T-helper 17 cell (primary cell): ENCODE measurements at places on chromosomes 5 and 9. TPM values are rescaled to one million over a fixed set of nuclear protein-coding genes. Genes with fewer than 3 reads are reported as not detected.

GRCh38 chr9:120846251-120846889, 3.6 kb upstream of the PSMD5 start:
- H3K27ac ChIP-seq = peak overlapping the region; percentile 100
- H3K4me3 ChIP-seq = peak overlapping the region; percentile 70
- peaks cover 7% of the 10 kb centered on the region for H3K36me3 ChIP-seq
- peaks cover 60% of the 10 kb centered on the region for H3K4me1 ChIP-seq
- DNase-seq = no peak
- no peaks in the 10 kb centered on the region for H3K27me3 ChIP-seq

DNA sequence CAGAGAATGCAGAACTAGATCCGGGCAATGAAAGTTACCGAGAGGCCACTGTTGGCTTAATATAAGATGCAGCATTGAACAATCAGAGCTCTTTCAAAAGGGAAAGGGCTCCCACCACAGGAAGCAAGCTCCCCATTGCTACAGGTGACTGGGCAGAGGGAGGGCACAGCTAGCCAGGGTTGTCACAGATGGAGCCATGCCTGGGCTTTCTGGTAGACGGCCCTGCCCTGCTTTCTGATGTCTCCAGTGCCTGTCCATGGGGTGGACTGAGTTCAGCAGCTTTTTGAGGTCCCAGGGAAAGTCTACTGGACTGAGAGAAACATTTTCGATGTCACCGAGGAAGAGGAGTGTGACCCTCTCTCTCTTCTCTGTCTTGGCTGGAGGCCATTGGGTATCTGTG, 14.1 kb downstream of the RGS3 start:
- no peak overlapping the region for H3K4me3 ChIP-seq
- H3K27ac ChIP-seq = no peak overlapping the region
- peaks cover 4% of the 10 kb centered on the region for H3K27me3 ChIP-seq

GRCh38 chr9:99947395-99947794, 40.9 kb downstream of the STX17 start:
- no peaks in the 10 kb centered on the region for H3K36me3 ChIP-seq
- H3K27me3 ChIP-seq = no peaks in the 10 kb centered on the region
- no peak for DNase-seq
- peak overlapping the region; percentile 19 for H3K27ac ChIP-seq
- no peak overlapping the region for H3K4me3 ChIP-seq

DNA sequence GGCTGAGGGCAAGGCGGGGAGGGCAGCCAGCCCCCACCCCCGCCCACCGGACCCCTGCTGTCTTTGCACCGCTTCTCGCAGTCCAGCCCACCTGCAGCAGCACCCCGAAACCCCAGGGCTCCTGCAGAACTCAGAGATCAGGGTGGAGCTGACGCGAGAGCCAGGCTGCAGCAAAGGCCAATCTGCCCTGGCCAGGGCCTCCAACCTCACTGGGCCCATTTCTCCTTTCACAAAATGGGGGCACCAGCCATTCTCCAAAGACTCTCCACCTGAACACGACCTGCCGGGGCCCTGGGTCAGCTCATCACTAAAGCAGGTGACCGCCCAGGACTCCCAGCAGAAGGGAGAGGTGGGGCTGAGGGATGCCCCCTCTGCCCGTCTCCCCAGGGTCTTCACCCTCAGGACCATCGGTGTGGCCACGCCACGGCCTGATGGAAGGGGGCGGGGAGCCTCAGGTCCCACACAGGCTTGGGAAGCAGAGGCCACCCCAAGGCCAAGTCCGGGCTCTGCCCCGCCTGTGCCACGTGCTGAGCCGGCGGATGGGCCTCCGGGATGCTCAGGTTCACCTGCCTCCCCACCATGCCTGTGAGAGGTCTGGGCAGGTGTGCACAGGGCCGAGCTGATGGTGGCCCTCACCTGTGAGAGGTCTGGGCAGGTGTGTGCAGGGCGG, 13.1 kb downstream of the NACC2 start:
- no peak for DNase-seq
- no peak overlapping the region for H3K27ac ChIP-seq
- no peaks in the 10 kb centered on the region for H3K27me3 ChIP-seq
- H3K36me3 ChIP-seq = no peaks in the 10 kb centered on the region
- H3K4me3 ChIP-seq = no peak overlapping the region

DNA sequence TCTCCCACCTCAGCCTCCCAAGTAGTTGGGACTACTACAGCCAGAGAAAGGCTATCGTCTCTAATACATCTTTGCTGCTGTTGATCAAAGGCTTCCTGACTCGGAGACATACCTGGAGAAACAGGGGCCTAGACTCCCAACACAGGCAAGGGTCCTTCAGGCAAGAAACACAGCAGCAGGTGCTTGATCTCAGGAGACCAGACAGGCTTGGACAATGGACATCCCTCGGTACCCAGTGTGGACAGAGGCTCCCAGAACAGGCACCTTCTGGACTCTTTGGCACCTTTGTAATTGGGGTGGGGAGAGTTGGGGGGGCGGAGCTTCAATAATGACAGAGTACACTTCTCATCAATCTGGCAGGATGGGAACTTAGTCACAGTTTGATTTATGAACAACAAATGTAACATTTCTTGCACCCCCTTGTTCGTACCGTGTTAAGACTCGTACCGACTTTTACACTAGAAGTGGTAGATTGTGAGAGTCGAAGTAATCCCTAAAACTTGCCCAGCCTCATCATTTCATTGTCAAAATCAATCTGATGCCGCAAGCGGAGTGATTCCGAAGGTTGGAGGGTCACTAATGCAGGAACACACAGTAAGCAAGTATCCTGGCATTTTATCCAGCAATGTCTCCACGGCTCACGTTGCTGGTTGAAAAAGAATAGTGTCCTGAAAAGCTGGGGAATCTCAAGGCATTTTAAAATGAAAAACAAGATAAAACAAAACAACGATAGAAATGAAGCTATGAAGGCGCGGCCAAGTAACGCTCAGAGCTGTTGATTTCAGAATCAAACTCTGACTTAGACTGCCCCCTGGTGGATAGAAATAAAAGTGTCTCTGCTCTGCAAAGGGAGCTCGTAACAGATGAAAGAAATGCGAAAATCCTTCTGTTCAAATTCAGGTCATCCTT, 46.4 kb upstream of the STK32A start:
- H3K27ac ChIP-seq = no peak overlapping the region
- H3K36me3 ChIP-seq = no peaks in the 10 kb centered on the region
- H3K27me3 ChIP-seq = peaks cover 10% of the 10 kb centered on the region
- peaks cover 7% of the 10 kb centered on the region for H3K4me1 ChIP-seq

DNA sequence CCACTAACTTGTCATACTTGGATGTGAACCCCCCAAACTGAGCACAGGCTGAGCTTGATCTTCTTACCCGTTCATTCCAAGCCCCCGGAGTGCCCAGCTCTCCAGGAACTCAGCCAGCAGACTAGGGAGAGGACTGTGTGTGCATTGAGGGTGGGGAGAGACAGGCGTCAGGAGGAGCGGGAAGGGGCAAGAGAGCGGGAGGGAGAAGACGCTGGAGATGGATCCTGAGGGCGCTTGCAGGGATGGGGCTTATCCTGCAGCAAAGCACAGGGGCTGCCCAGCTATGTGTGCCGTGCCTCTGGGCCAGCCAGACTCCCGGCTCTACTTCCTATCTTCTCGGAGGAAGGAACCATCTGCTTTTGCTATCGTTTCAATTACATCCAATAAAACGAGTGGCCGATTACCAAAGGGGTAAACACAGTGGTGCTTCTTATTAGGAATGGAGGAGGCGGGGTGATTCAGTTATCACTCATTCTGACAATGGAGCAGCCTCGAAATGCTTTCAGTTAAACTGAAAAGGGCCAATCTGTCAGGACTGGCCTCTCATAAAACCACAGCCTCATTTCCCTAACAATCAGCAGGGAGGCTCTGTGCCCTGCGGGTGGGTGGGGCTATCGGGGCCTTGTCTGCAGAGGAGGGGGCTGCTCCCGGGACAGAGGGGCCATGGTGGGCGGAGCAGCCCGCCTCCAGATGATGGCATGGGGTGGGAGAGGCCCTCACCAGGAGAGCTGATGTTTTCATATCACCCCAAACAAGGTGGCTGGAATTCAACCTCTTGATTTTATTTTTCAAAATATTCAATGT, 168.2 kb downstream of the DAB2IP start:
- H3K4me1 ChIP-seq = no peaks in the 10 kb centered on the region
- no peaks in the 10 kb centered on the region for H3K27me3 ChIP-seq
- no peak overlapping the region for H3K4me3 ChIP-seq

DNA sequence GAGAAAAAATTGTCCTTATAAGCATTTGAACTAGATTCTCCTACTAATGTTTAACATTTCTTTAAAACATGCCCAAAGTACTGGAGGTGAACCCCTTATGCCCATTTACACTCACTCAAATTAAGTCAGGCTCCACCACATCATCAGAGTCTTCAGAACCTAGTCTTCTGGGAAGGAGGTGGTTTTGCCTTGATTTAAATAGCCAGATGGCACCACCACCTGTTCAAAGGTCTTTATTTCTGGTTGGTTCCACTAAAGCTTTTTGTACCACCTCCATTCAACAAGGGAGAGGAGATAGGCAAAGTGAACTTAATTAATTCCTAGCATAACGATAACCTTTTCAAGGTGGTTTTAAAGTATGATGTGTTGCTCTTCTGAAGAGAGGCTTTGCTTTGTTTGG, 189.5 kb downstream of the SLF1 start:
- H3K4me1 ChIP-seq = no peaks in the 10 kb centered on the region
- DNase-seq = no peak
- H3K27me3 ChIP-seq = peaks cover 16% of the 10 kb centered on the region
- no peak overlapping the region for H3K27ac ChIP-seq
- H3K4me3 ChIP-seq = no peak overlapping the region
- no peaks in the 10 kb centered on the region for H3K36me3 ChIP-seq

- no peak overlapping the region for H3K27ac ChIP-seq
- H3K4me3 ChIP-seq = no peak overlapping the region
- no peaks in the 10 kb centered on the region for H3K4me1 ChIP-seq
These were observed 314.5 kb upstream of the RFX3 start for GRCh38 chr9:3840311-3840710.

DNA sequence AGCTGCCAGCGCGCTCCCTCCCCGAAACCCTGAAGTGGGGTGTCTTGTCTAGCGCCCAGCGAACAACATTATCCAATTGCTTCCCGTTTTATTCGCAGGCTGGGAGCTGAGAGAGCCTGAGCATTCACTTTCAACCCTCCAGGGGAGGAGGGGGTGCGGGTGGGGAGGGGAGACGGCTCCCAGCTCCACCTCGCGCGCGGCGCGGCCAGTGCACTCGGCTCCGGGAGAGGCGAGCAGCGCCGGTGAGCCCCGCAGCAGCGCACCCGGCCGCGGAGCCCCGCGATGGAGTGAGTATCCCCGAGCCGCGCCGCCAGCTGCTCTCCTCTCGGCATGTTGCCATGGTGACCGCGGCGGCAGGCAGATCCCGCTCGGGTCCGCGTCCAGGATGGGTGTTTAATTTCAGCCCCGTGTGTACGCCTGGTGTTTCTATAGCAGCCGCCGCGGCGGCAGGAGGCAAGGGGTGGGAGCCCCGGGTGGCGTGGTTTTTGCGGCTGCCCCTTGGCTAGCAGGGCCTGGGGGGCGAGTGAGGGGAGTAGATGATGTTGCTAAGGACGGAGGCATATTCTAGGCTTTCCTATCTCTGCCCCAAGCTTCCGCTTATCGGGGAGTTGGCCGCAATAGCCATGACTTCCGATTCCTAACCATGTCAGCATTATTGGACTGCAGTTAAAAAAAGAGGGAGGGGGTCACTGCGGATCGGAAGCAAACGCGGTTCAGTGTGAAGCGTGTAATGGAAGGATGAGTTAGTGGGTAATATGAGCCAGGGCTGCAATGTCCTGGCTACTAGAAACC, 139.2 kb upstream of the PALM2AKAP2 start:
- no peaks in the 10 kb centered on the region for H3K36me3 ChIP-seq
- DNase-seq = no peak
- no peak overlapping the region for H3K4me3 ChIP-seq

GRCh38 chr9:133125941-133126696, 5.1 kb upstream of the RALGDS start:
- H3K36me3 ChIP-seq = peaks cover 10% of the 10 kb centered on the region
- peak overlapping the region; percentile 100 for H3K27ac ChIP-seq
- peaks cover 63% of the 10 kb centered on the region for H3K4me1 ChIP-seq
- peak overlapping the region; percentile 92 for H3K4me3 ChIP-seq
- DNase-seq = no peak

- peaks cover 46% of the 10 kb centered on the region for H3K27me3 ChIP-seq
- no peak overlapping the region for H3K4me3 ChIP-seq
- no peak overlapping the region for H3K27ac ChIP-seq
- no peak for DNase-seq
These were observed 34.9 kb downstream of the DMRT2 start for GRCh38 chr9:1085086-1085485.

The EIF4E1B gene
- not detected for total RNA-seq

The FUT7 gene
- 7.7 TPM for total RNA-seq

The NRG2 gene
- 0.08 TPM for total RNA-seq
